ENCODE measurements at places on chromosomes 13 and 19. TPM values are rescaled to one million over a fixed set of nuclear protein-coding genes. Genes with fewer than 3 reads are reported as not detected.

Gene POU4F1
- 97.0 TPM for total RNA-seq

Gene C19orf85
- not detected for total RNA-seq

Gene SLC44A2
- total RNA-seq: 70.3 TPM

DNA sequence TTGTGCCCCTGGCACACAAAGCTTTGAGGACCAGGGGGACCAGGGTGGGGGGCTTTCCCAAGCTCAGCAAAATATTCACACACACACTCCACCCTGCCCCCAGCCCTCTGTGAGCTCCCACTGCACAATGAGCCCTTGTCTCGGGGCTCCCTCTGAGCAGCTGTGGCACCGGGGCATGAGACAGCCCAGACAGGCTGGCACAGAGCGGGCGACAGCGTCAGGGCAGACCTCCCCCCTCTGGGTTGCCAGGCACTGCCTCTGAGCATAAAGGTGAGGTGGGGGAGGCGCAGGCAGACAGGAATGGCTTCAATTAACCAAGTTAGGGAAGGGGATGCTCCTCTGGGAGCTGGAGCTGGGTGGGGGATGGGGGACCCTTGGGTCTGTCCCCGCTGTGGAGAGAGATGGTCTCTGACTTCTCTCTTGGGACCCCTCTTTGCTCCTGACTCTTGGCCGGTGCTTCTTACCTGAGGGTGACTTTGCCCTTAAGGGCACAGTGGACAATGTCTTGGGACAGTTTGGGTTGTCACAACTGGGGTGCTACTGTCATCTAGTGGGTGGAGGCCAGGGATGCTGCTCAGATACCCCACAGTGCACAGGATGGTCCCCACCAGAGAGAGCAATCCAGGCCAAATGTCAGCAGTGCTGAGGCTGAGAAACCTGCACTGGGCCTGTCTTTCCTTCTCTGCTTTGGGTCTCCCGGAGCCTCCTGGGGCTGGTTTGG is 30.3 kb downstream of the LYL1 start:
- no peak for DNase-seq

GRCh38 chr13:50277906-50278305 is 262.7 kb downstream of the KCNRG start:
- no peak for DNase-seq

- no peak for DNase-seq
Observed at GRCh38 chr13:112454648-112455334, 78.6 kb downstream of the SPACA7 start.

GRCh38 chr13:46992383-46992952 is 95.6 kb upstream of the HTR2A start:
- DNase-seq: no peak
